ENCODE measurements at places on chromosomes 3 and 15. TPM values are rescaled to one million over a fixed set of nuclear protein-coding genes. Genes with fewer than 3 reads are reported as not detected.

MAP6D1 gene
- total RNA-seq: 2.1 TPM

CCR5 gene
- total RNA-seq: 5.8 TPM

GRK7 gene
- total RNA-seq: not detected

ZNF502 gene
- 0.54 TPM for total RNA-seq

NUTM1 gene
- total RNA-seq: not detected

OR5K2 gene
- total RNA-seq: not detected

PIF1 gene
- 19.1 TPM for total RNA-seq

CHRNB4 gene
- total RNA-seq: not detected

PLA2G4E gene
- total RNA-seq: not detected

MAPKAPK3 gene
- total RNA-seq: 201 TPM

BOC gene
- total RNA-seq: 2.1 TPM

CCDC39 gene
- not detected for total RNA-seq

ANKRD63 gene
- total RNA-seq: not detected

C2CD4A gene
- total RNA-seq: 0.17 TPM

CCR3 gene
- not detected for total RNA-seq

IP6K1 gene
- total RNA-seq: 49.3 TPM

DAZL gene
- total RNA-seq: 0.10 TPM

VPS39 gene
- total RNA-seq: 63.8 TPM

CSTA gene
- not detected for total RNA-seq

CCDC32 gene
- total RNA-seq: 36.9 TPM

NANOGP8 gene
- not detected for total RNA-seq

CISH gene
- 341 TPM for total RNA-seq

PPP1R14D gene
- total RNA-seq: not detected

CFAP91 gene
- 0.24 TPM for total RNA-seq

SPTSSB gene
- total RNA-seq: not detected

CYP8B1 gene
- not detected for total RNA-seq

CCDC14 gene
- 37.3 TPM for total RNA-seq

ADPRH gene
- 3.8 TPM for total RNA-seq

ARRDC4 gene
- total RNA-seq: 1.5 TPM

FES gene
- total RNA-seq: 57.1 TPM

THRB gene
- total RNA-seq: not detected

All from activated T-helper 1 cell treated with anti-CD3 and anti-CD28 coated beads, Interleukin-12 subunit alpha, Interleukin-12 subunit beta, Interleukin-2, Interleukin-4 antibody, amounts not matched to agents 30 ng/mL and 10 ng/mL and 1 ng/mL, durations not matched to agents 14 hours and 24 hours and 36 hours (primary cell).